ENCODE measurements at places on chromosomes 4 and X.
A peak's percentile ranks its signal among the peaks of the same experiment; 100 is the strongest.

DNA sequence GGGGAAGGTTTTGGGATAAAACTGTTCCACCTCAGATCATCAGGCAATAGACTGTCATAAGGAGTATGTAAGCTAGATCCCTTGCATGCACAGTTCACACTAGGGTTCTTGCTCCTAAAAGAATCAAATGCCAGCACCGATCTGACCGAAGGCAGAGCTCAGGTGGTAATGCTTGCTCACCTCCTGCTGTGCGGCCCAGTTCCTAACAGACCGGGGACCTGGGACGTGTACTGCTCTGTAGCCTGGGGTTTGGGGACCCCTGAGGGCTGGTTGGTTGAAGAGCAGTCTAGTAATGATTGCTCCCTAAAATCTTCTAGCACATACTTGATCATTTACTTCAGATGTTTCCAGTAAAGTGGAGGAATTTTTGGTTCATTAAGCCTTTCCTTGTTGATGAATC lies 173.1 kb upstream of the SLIT2 start:
- no peak for DNase-seq

DNA sequence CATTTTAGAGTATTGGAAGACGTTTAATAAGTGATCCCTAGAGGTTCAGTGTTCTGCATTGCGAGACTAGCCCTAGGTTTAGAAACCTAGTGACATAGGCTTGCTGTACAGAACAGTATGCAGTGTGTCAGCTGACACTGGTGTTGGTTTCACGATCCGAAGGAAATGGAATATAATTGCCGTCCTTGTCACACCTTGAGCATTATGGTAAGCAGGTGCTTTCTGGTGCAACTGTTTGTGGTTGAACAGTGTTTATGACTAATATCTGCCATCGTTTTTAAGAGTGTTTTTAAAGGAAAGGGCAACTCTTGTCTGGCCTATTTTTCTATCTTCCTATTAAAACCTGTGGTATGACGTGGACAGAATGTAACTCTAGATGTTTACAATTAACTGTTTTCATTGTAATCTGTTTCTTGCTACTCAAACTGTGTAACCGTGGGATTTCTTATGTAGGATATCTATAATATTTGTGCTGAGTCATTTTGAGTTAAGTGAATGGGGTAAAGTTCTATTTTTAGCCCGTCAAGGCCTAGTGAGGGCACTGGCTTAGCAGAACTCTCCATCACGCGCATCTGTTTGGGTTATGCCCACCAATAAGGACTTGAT lies 53.8 kb upstream of the TBC1D14 start:
- peak; percentile 48 for DNase-seq

DNA sequence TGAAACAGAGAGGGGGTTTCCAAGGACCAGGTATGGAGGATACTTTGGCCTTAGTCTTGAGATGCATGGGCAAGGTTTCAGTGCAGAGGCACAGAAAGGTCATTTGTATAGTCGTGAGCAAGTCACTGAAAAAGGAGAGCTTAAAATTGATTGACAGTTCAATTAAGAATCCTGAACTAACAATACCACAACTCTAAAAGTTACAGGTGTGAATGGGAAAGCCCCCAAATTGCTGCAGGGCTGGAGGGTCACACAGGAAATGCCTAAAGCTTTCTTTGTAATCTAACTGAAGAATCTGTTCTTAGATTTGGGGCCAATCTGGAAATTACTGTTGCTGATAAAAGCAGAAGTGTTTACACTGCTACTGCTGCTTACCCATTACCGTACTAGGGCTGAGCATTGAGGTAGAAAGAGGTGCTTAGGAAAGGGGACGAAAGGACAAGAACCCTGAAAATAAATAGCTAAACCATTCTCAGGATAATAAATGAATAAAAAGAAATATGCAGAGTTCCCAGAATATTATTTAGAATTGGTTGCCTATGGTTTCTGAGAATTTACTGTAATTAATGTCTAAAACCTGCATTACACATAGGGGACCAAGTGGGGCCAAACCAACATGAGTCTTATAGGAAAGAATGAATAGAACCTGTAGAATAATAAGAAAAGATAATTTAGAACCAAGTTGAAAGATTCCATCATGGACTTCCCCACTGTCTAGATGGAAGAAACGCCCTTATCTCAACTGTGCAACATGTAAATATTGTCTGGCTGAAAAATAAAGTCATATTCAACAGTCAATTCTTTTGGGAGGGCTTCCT lies 91.9 kb upstream of the PPP1R2C start:
- DNase-seq = peak; percentile 5

- peak; percentile 22 for DNase-seq
Observed at GRCh38 chrX:56788717-56789122, 59.7 kb downstream of the NBDY start.

GRCh38 chr4:100169491-100170485 lies 20.5 kb downstream of the DDIT4L start:
- DNase-seq = no peak

DNA sequence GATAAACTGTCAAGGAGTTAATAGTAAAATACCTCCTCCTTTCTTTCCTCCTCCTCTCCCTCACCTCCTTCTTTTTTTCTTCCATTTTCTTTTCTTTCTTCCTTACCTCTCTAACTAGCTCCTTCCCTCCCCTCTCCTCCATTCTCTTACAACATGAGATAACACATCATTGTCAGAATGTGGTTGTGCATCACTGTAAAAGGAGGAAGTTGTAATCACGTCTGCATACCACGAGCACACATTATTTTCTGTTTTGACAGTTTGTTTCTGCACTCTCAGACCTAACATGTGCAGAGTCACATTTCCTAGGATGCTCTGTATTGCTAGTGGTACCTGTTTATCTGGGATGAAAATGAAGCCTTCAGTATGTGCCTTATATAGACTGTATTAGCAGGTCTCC lies 9.1 kb downstream of the SLIT2 start:
- DNase-seq = no peak

All from activated naive CD8-positive, alpha-beta T cell treated with anti-CD3 and anti-CD28 coated beads for 36 hours (primary cell).